ENCODE measurements at places on chromosomes 4 and X. TPM values are rescaled to one million over a fixed set of nuclear protein-coding genes. Genes with fewer than 3 reads are reported as not detected.

DNA sequence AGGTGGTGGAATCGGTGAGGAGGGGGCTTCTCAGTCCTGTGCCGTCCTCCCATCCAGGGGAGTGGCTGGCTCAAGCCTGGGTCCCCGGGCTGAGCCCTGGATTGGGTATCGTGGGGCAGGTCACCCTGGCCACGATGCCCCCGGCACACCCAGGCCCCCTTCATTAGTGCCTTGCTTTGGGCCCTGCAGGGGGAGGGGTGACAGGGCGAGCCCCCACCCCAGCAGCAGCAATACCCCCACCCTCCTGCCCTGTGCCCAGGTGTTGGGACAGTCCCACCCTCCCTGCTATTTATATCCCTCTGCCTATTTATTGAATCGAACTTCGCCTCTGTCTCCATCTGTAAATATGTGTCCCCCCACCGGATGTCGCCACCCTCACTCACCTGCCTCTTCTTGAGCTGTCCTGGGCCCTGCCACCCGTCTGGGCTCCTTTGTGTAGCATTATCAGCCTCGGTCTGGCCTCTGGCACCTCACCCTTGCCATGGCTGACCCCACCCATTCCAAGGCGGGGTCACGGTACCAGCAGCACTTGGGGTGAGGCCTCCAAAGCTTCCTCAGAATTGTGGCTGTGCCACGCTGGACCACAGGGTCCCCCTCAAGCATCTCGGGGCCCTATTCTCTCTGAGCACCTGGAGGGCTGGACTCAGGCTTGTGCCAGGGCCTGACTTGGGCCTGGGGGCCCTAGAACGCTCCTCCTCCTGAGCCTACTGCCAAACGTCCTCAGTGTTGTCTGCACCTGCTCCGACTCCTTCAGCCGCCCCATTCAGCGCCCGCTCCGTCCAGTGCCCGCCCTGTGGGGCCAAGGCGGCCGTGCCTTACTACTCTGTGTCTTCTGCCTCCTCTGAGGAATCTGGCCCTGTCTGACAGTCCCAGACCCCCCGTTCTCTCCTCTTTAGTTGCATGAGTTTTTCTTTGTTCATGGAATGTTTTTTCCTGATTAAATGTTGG, 6.1 kb downstream of the LAGE3 start:
- no peak for DNase-seq

GRCh38 chr4:33941854-33942253, 2302.5 kb downstream of the ARAP2 start:
- no peak for DNase-seq

DNA sequence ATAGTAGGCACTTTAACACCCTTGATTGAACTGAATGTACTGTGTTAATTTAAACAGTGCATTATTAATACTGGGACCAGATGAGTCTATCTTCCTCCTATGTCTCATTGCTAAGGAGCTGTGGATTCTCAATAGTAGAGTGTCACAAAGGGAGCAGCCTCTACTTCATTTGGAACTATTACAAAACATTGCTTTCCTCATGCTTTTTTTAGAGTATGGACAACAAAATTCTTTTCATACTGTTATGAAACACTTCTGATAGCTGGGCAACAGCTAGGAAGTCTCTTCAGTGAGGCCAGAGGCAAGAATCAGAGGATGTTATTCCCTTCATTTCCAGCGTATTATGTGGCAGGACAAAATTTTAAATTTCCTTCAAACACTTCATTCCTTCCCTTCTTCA, 160.8 kb downstream of the FBXO8 start:
- no peak for DNase-seq

DNA sequence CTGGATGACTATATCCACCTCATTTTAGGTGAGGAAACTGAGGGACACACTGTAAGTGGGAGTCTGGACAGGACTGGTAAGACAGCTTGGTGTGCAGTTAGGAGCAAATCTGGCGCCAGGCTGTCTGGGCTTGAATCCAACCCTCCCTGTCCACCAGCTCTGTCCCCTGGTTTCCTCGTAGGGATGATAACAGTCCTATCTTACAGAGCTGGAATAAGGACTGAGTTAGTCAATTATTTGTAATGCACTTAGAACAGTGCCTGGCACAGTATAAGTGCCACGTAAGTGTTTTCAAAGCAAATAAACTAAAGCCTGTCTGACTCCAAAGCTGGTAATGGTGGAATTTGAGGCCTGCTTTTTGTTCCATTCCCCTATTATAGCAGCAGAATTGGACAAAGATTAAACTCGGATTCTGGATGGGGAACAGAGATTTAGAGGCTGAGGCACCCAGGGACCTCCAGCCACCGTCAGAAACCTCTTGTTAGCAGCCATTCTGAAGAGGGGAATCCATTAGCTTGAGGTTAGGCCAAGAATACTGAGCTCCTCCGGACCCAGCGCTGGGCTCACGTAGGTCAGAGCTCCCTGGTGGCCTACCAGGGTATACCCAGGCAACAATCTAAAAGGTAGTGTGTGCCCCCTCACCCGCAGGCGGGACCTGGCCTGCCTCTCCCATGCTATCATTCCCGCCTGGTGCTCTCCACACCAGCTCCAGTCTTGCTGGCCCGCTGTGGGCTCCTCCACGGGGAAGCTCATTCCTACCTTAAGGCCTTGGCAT, 102.1 kb downstream of the UCHL1 start:
- DNase-seq: peak; percentile 48

The CFAP299 gene
- not detected for total RNA-seq

The DRP2 gene
- total RNA-seq: 0.14 TPM

The BDH2 gene
- 27.2 TPM for total RNA-seq

The FGF13 gene
- total RNA-seq: 1.7 TPM

The SNCA gene
- 7.0 TPM for total RNA-seq

DNA sequence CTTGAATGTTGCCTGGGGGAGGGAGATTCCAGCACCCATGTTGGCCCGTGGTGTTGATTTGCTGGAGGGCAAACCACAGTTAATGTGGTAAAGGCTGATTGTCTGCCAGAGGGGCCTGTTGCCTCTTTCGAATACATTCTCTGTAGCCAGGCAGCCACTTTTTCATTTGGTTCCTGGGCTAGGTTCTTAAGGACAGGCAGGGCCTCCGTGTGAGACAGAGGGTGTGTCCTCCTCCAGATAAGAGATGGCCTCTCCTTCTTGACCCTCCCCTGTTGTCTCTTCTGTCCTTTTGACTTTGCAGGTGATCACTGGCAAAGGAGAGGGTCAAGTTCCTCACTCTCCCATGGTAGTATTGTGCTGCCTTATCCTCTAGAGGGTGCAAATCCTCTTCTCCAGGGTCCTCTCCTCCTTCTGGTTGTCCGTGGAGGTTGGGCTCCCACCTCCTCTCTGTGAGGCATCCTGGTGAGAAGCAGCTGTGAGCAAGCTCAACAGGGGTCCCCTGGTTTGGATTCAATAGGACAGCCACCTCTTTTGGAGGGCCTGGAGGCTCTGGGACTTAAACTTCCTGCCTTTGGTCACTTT, 44.9 kb downstream of the ZNF182 start:
- no peak for DNase-seq

GRCh38 chrX:134461437-134461836, 1.5 kb downstream of the HPRT1 start:
- DNase-seq: no peak

GRCh38 chr4:122621016-122621507, at the start of gene IL21:
IL21 (minus strand) TSS chr4:122621066; CDS start chr4:122621011, 55 bp downstream.
- no peak for DNase-seq

DNA sequence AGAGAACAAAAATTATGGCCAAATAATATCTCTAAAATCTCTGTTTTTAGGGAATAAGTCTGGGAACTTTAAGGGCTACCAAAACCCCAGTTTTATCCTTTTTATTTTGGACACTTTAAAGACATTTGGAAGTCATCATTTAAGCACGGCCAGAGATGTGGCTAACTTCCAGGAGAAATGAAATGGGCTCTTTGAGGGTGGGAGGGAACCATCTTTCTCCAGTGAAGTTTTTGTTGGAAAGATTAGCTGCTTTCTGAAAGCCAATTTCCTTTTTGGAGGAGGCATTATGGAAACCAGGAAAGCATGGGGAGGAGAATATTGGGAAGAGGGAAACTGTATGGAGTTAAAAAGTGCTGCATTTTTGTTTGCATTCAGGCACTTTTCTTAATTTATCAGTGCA, 4.8 kb downstream of the VSIG1 start:
- DNase-seq: no peak

The SYNPO2 gene
- total RNA-seq: 239 TPM

GRCh38 chr4:151681085-151681484, 79.7 kb downstream of the GATB start:
- DNase-seq: no peak

The CXXC4 gene
- 4.5 TPM for total RNA-seq

The NDST4 gene
- 0.11 TPM for total RNA-seq

DNA sequence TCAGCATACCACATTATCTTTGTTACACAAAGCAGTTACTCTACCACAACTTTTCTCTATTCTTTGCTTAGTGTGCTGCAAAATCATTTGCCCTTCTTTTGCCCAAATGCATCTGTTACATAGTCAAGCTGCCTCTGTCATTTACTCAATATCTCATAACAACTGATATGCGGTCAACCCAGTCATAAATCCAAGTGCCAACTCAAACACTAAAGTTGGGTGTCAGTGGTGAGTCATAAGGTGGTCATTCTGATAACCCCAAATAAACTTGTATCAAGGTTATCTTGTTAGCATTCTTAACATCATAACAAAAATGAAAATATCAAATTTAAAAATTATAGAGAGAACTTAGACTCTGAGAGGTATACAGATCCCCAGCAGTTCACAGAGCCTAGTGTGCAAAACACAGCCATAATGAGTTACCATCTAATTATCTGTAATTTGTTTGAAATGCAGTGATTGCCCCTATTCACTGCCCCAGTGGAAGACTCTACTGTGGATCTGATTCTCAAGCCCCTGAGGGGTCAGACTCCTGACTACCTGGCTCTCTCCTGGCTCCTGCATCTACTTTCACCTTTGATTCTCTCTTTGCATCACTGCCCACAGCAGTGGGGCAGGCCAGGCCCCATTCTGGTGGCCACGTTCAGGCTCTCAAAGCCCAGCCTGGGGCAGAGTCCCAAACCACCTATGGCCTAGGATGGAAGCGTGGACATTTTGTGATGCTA, 29.2 kb downstream of the TBC1D9 start:
- no peak for DNase-seq

DNA sequence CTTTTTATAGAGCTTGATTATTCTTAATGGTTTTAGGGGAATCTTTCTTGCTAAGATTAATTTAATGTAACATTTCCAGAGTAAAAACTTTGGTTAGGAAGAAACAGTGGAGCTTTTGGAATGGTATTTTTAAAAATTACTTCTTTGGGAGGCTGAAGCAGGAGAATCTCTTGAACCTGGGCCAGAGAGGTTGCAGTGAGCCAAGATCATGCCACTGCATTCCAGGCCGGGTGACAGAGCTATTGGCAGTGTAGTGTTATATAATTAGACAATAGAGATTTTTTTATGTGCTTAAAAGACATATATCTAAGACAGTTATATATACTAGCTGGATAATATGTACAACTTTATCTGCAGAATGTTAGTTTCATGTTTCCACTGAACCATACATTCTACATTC, 585.6 kb downstream of the ADGRL3 start:
- DNase-seq: no peak

The UCP1 gene
- total RNA-seq: not detected

DNA sequence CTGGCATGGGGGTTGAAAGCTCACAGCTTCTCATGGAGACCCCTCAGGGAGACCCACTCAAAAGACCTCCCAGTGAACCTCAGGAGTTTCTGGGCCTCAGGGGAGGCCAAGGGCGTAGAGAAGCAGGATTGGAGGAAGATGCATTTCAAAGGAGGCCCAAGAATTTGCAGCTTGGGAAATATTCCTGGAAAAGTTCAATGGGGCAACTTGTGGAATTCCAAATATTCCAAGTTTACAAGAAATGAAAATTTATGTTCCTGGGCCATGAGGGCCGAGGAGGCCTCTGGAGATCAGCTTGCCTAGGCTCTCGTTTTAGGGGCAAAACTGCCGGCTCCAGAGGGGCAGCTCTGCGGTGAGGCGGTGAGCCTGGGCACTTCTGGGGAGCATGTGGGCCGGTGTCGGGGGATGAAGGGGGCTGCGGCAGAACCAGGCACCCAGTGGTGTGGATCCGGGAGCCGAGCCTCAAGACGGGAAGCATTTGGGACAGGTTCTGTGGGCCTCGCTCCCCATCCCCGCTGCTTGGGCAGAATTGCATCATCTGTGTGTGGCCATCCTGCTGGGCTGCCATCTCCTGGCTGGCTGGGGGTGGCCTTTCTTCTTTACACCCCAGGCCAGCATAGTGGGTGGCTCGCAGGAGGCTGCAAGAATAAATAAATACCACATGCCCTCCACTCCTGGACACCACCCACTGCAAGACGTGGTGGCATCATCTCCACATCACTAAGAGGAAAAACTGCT, 54.6 kb upstream of the GPR78 start:
- DNase-seq: no peak
